ENCODE measurements at places on chromosomes 1 and 21.

- no peak for DNase-seq
Observed at GRCh38 chr21:45333583-45334121, 46.0 kb upstream of the POFUT2 start.

- no peak for DNase-seq
Observed at GRCh38 chr1:20174937-20175666, 10.8 kb upstream of the UBXN10 start.

- no peak for DNase-seq
Observed at GRCh38 chr1:6917067-6917466, 131.8 kb downstream of the CAMTA1 start.

- DNase-seq, result no peak
Observed at GRCh38 chr1:59329412-59330053, 32.6 kb downstream of the FGGY start.

DNA sequence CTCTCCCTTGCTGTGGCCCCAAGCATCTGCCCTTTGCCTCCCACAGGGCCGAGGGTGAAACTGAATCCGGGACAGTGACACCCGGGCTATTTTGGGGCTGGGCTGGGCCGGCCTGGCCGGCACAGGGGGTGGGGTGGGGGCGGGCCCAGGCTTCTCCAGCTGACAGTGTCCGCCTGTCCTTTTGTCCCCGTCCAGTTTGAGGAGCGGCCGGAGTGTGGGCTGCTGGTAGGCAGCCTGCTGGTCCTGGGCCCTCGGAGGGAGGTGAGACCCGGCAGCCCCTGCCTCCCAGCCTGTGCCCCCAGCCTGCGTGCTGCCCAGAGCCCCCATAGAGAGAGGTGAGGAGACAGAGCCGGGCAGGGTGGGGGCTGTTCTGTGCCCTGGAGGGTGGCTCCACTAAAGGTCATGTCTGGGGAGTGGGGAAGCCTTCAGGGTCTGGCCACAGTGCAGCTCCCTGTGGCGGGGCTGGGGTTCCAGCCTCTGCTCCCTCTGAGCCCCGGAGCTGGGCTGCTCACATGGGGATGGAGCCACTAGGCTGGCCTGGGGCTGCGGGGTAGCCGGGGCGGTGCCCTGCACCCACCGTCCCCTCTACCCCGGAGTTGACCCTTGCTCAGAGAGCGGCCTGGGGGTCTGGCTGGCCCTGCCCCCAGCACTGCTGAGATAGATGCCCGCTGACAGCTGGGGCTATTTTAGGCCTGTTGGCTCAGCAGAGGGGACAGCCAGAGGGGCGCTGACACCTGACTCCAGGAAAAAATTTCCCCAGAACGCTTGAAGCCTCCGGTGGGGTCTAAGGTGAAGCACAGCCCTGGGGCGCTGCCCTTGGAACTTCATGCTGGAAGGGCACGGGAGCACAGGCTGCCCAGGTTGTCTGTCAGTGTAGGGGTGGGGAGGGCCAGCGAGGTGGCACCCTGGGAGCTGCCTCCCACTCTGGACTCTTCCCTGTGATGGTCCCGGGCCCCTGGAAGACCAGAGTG lies at the start of gene OBSCN:
OBSCN (plus strand) TSS at position 194 of the 971 bp plus-strand sequence. CDS start 3,740 bp downstream, outside the sequence.
- no peak for DNase-seq

GRCh38 chr1:113860891-113861290 lies 10.6 kb downstream of the PTPN22 start:
- DNase-seq, result no peak

- DNase-seq, result no peak
Observed at GRCh38 chr1:170156594-170156993, 10.8 kb downstream of the NTMT2 start.

DNA sequence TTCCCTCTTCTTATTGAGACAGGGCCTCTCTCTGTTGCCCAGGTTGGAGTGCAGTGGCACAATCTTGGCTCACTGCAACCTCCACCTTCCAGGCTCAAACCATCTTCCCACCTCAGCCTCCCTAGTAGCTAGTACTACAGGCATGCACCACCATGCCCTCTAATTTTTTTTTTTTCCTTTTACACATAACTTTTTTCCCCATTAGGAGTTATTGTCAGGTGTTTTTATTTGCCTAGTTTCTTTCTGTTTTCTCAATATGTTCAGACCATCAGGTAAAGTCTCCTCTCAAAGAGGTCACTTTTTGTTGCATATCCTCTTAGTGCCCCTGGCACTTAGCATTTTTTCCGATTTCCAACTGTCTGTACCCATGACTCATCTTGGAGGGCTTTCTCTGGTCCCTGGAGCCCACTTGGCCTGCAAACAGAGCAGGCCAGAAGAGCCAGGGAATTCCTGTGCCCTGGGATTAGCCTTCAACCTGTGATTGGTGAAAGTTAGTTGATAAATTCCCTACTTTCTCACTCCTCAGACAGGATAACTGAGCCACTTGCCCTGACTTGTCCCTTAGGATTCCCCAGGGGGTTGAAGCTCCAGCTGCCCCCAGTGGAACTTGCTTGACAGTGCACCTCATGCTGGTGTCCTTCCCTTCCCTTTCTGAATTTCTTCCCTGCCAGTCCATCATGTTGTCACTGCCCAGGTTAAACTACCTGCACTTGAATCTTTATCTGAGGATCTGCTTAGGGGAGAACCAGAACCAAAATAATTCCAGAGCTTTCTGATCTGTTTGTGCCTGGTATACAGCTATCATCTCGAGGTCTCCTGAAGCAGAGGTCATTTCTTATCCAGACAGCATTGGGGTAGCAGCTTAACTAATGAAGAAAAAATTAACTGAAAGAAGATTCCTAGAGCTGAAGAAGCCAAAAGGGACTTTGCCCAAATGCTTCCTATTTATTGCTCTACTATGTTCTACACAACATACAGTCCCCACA lies 2.4 kb downstream of the NTPCR start:
- no peak for DNase-seq

DNA sequence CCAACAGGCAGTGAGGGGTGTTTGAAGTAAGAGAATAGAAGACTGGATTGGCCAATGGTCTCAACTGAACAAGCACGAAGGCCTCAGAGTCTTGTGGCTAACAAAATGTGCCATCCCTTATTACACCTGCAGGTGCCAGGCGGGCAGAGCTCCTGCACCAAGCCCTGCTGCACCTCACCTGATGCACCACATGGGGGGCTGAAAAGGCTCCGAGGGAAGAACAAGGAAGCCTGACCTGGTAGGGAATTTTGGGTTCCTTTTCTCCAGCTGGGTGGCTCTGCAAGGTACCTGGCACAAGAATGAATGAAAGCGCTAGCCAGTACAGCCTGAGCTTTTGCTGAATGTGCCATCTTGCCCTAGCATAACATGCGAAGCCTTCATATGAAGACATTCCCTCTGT lies 9.7 kb downstream of the HSD3B1 start:
- no peak for DNase-seq

DNA sequence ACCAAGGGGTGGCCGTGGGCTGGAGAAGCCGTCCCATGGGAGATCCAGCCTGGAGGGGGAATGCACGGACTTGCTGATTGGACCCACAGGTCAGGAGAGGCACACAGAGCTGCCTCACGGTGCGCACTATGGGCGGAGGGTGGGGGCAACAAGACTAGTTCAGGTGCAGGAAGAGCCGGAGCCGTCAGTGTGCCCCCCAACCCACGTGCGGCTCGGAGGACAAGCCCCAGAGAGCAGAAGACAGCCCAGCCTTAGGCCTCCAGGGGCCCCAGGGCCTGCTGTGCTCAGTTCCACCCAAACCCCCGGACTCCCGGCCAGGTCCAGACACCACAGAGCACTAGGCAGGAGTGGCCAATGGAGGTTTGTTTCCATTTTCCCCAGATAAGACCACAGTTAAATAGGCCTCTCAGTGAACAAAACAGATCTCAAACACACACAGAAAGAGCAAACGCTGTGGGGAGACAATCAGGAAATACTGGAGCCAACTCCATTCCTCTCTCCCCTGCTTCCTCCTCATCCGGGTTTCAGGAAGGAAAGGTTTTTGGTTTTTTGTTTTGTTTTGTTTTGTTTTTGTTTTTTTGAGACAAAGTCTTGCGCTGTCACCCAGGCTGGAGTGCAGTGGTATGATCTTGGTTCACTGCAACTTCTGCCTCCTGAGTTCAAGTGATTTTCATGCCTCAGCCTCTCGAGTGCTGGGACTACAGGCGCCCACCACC lies 84.2 kb downstream of the ADSS2 start:
- DNase-seq, result no peak

DNA sequence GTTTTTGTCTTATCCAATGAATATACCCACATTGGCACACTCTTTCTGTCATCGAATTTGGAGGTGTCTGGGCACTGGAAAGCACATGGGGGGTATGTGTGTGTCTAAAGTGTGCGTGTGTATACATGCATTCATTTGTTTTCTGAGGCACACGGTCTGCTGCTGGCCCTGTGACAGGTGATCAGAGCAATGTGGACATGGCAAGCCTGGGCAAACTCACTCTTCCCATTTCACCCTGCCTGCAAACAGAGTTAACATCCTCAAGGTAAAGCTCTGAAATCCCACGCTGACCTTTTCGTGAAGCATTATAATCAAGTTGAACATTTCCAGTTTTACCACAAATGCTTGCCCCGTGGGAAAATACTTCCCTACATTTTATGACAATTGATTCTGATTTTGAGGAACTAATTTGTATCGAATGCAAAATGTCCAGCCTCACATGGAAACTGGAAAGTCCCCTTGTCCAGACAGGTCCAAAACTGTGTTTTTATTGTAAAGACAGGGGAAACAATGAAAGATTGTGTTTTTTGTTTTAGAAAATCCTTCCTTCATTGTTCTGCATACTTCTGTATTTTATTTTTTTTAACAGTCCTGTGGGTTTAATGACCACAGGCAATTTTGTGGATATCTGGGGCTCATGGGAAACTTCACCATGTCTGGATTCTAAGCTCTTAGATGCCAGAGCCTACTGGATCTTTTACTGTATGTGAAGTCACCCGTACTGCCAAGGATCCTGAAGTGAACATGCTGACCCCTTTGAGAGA lies 160.9 kb downstream of the PBX1 start:
- no peak for DNase-seq

DNA sequence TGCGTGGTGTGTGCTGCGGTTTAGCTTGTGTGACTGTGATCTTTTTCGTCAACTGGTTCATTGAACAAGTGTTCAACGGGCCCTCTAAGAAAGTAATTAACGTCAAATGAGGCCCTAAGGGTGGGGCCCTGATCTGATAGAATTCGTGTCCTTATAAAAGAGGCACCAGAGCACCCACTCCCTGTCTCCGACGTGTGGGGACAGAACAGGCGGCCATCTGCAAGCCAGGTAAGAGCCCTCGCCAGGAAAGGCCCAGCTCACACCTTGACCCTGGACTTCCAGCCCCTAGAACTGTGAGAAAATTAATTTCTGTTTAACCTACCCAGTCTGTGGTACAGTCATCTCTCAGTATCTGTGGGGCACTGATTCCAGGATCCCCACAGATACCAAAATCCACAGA lies 20.4 kb upstream of the SAMD11 start:
- no peak for DNase-seq

DNA sequence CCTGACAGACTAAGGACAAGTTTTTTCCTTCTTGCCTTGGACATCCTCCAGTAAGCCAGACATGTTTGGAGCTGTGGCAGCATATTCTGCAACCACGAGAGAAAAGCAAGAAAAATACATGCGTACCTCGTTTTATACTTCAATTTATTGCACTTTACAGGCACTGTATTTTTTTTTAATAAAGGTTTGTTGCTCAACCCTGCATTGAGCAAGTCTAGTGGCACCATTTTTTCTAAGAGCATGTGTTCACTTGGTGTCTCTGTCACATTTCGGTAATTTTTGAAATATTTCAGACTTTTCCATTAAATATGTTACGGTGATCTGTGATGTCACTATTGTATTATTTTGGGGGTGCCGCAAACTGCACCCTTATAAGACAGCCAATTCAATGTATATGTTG lies 2.1 kb upstream of the SSX2IP start:
- no peak for DNase-seq

DNA sequence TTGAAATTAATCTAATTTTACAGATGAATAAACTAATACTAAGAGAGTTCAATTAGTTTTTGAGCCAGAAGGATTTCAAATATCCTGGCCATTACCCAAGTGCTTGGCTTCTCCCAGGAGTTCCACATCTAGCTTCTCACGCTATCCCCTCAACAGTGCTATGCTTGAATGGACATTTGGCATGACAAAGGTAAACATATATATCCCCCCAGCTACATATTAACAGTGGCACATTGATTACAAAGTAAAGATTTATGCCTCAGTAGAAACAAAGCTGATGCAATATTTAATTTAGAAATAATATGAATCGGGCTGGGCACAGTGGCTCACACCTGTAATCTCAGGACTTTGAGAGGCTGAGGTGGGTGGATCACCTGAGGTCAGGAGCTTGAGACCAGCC lies 434.6 kb upstream of the PRMT6 start:
- DNase-seq, result no peak

DNA sequence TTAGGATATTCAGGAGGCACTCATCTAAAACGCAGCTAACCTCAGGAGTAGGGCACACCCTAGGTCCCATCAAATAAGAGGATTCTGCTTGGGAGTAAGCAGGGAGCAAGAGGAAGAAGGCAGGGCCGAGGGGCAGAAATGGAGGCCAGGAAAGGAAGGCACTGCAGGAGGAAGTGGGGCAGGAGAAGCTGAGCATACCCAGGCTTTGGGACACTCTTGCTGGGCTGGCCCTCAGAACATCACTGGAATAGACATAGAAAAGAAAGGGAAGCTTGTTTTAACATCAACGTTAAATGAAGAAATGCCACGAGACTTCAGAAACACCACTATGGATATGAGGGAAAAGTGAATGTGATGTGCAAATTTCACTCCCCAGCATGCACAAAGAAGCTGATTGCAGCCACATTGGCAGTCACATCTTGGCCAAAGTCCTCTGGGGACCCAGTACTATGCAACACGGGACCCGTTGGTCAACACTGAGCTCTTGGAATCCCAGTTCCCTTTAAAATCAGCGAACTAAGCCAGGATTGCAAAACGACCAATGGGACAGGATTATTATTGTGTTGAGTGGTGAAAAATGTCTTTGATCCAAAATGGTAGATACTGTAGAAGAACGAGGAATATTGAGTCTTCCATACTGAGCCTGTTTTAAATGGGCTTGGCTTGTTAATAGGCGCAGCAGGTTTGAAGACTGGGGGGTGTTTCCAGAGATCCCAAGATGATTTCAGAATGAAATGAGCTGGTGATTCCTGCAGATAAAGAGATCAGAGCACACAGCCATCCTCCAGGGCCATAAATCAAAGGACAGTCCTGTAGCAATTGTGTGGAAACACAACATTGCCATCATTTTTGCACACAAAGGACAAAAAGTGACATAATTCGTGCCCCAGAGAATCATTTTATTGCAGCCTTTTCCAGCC lies 152.4 kb downstream of the TOMM20 start:
- no peak for DNase-seq

All from T-helper 1 cell (primary cell).